Sigmoid colon (tissue), 7 donors: ENCODE measurements at places on chromosomes 2 and 18. TPM values are rescaled to one million over a fixed set of nuclear protein-coding genes. Genes with fewer than 3 reads are reported as not detected.

CCDC68 gene
- polyA plus RNA-seq = 16.3 TPM

CFC1B gene
- polyA plus RNA-seq = not detected

SKA1 gene
- polyA plus RNA-seq = 1.4 TPM

MYL1 gene
- polyA plus RNA-seq = not detected

TYMS gene
- polyA plus RNA-seq = 62.0 TPM

PRSS56 gene
- not detected for polyA plus RNA-seq

HIBCH gene
- 42.6 TPM for polyA plus RNA-seq

KCNJ3 gene
- 0.15 TPM for polyA plus RNA-seq

IL36A gene
- not detected for polyA plus RNA-seq
